ENCODE measurements at places on chromosomes 7 and 10. TPM values are rescaled to one million over a fixed set of nuclear protein-coding genes. Genes with fewer than 3 reads are reported as not detected.

The SLC13A1 gene
- not detected for total RNA-seq

The GPC2 gene
- total RNA-seq, result 2.1 TPM

The ACTL6B gene
- total RNA-seq, result not detected

The JCAD gene
- total RNA-seq, result 0.02 TPM

The TMEM139 gene
- total RNA-seq, result 0.90 TPM
